ENCODE measurements at places on chromosomes 5 and 9.

- DNase-seq: no peak
Observed at GRCh38 chr5:127804886-127805426, 101.8 kb downstream of the CCDC192 start.

GRCh38 chr5:180170810-180171567 is 38.0 kb downstream of the RASGEF1C start:
- DNase-seq: no peak

DNA sequence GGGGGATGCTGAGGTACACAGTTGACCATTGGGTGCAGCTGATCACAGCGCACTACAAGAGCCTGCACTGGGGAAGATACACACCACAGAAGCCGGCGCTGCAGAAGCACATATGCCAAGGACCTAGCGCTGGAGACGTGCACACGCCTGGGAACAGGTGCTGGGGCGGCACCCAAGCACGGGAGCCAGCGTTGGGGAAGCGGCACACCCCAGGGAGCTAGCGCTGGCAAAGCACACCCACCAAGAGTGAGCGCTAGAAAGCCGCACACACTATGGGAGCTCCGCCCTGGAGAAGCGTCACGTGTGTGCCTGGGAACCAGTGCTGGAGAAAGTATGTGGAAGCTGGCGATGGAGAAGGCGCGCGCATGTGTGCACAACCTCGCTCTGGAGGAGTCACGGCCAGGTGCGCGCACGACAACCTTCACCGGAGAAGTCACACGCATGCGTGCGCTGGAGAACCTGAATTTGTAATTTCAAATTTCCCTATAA is 4.5 kb downstream of the FANCC start:
- DNase-seq: no peak

DNA sequence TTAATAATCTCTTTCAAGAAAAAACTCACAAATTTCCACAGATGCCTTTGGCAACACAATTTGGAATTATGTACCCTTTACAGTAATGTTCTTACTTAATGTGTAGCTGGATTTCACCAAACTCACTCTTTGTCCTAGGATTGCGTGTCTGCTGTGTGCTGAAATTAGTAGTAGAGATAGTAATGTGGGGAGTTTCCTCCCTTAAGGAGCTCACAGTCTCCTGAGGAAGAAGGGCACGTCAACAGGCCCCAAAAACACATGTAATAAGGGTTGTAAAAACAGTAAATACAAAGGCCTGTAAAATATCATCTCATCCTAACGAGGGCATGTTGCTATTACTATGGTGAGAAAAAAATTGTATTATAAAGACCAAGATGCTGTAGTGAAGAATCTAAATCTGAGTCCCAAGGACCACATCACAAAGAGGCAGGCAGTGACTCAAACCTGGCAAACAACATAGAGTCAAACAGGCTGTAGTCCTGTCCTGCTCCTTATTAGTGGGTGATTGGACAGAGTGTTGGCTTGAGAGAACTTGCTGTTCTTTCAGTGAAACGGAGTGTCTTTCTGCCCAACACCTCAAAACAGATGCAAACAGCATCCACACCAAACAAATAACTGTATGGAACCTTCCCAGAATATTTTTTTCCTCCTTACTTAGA is 83.2 kb upstream of the PAPPA start:
- DNase-seq: no peak

GRCh38 chr9:71326360-71326759 is 204.9 kb upstream of the TRPM3 start:
- DNase-seq: no peak

Data from T-helper 9 cell (primary cell).